ENCODE measurements at places on chromosomes 11 and 22.

GRCh38 chr11:82883853-82884252, 16.4 kb downstream of the PRCP start:
- DNase-seq = peak; percentile 13

GRCh38 chr22:28768701-28769393, 3.6 kb upstream of the CCDC117 start:
- DNase-seq = no peak

- no peak for DNase-seq
Observed at GRCh38 chr22:20203552-20204201, 52.8 kb upstream of the CCDC188 start.

- peak; percentile 82 for DNase-seq
Observed at GRCh38 chr11:63938479-63939396, at the start of gene NAA40. TSS of gene NAA40 (plus strand) at chr11:63939002. CDS start at chr11:63939097, 95 bp downstream.

- DNase-seq = peak; percentile 80
Observed at GRCh38 chr11:101555366-101555765, 28.4 kb downstream of the TRPC6 start.

DNA sequence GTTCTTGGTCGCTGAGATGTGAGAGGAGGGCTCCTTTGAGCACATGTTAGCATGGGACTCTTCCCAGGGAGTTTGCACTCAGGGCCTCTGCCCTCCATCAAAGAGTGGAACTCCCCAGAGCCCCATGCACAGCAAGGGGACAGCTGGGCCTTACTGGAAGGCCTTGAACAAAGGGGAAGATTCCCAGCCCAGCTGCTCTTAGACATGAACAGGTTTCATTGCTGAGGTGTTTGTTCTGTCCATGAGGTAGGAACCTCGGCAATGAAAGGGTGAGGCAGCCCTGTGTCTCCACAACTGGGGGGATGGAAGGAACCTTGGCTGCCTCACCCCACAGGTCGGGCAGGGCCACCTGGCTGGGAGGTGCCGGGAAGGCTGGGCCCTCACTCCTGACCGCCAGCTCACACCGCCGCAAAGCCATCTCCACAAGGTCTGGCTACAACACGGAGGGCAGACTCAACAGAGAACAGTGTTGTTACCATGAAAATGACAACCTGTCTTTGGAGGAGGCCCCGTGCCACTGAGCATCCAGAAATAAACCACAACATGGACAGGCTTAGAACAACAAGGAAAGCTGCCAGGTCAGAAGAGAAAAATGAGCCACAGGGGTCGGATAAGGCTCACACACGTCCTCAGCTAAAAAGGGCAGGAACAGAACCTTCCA, 3.2 kb downstream of the DERL3 start:
- no peak for DNase-seq

- DNase-seq = no peak
Observed at GRCh38 chr22:38415561-38416321, 39.3 kb downstream of the KCNJ4 start.

DNA sequence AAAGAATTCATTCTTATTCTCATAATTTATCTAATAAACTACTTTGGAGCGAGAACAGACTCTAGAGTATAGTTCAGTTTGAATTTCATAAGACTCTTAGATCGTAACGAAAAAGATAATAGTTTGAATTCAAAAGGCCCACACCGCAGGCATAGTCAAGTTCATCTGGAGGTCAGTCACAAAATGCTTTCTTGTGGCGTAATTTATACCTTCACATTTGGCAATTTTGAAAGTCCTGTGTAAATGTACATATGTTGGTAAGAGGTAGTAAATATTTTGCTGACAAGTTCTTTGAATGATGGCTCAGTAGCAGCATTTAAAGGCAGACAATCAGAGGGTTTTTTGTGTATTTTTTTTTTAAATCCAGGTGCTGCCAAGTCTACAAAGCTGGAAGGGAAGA, 88.1 kb downstream of the TEAD1 start:
- no peak for DNase-seq

- DNase-seq = peak; percentile 9
Observed at GRCh38 chr22:30920407-30920806, 48.2 kb downstream of the MORC2 start.

DNA sequence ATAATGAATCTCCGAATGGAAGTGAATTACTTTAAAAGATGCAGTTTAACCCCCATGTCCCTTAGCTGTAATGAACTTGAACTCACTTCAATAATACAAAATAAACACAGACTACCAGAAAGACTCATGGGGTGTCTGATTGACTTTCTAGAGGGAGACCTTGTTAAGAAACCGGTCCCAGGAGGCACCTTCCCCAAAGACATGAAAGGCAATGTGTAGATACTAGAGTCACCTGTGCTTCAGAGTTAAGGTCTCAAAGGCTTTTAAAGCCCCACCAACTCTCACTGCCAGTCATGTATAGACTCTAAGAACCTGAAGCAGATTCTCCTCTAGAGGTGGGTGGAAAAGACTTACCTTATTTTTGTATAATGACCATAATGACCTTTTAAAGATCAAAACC, at the start of gene OR8J1:
TSS of gene OR8J1 (plus strand) at position 301 of the 400 bp plus-strand sequence. CDS start 5,956 bp downstream, outside the sequence.
- DNase-seq = no peak

GRCh38 chr11:117855912-117856651, 20.4 kb downstream of the FXYD6 start:
- DNase-seq = no peak

GRCh38 chr11:3958281-3958680, 102.8 kb downstream of the STIM1 start:
- no peak for DNase-seq

- DNase-seq = peak; percentile 82
Observed at GRCh38 chr11:66408488-66409214, 12.2 kb upstream of the NPAS4 start.

- no peak for DNase-seq
Observed at GRCh38 chr11:31788085-31788484, 23.0 kb downstream of the PAX6 start.

GRCh38 chr22:45872659-45873263, 104.2 kb downstream of the WNT7B start:
- DNase-seq = no peak

DNA sequence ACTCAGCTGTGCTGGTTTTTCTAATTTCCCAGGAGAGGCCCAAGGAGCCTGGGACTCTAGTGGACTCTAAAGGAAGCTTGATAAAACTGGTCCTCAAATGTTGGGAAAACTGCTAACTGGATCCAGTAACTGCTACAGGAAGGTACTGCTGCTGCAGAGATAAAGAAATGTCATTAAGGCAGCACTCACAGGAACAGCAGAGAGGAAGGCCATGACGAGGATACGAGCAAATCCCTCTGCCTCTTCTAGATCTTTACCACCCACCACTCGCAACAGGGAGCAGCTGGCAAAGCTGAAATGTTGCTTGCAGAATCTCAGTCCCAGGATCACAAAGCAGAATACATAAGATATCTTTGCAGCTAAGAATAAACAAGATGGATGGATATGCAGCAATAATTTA, 23.5 kb downstream of the TTC28 start:
- DNase-seq = no peak

DNA sequence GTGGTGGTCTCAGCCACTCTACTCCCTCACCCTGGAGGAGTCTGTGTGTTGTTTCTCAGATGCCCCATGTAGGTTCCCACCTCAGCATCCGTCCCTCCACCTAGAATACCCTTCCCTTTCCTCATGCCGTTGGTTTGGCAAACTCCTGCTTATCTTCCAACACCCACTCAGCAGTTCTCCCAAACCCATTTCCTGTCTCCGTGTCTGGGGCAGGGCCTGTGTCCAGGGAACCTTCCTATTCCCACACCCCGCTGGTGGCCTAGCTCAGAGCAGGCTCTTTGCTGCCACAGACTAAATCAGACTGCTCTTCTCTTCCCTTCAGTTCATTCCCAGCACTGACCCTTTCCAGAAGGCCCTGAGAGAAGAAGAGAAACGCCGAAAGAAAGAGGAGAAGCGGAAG, 7.5 kb upstream of the SREBF2 start:
- DNase-seq = no peak

GRCh38 chr22:37267135-37267587, 15.1 kb upstream of the CYTH4 start:
- no peak for DNase-seq

GRCh38 chr11:71301858-71302533, 49.6 kb upstream of the SHANK2 start:
- no peak for DNase-seq

- DNase-seq = no peak
Observed at GRCh38 chr11:1459219-1459575, 27.4 kb downstream of the MOB2 start.

GRCh38 chr11:27052668-27053067, 12.1 kb downstream of the BBOX1 start:
- no peak for DNase-seq

- no peak for DNase-seq
Observed at GRCh38 chr22:25176799-25177198, 22.9 kb upstream of the CRYBB3 start.

DNA sequence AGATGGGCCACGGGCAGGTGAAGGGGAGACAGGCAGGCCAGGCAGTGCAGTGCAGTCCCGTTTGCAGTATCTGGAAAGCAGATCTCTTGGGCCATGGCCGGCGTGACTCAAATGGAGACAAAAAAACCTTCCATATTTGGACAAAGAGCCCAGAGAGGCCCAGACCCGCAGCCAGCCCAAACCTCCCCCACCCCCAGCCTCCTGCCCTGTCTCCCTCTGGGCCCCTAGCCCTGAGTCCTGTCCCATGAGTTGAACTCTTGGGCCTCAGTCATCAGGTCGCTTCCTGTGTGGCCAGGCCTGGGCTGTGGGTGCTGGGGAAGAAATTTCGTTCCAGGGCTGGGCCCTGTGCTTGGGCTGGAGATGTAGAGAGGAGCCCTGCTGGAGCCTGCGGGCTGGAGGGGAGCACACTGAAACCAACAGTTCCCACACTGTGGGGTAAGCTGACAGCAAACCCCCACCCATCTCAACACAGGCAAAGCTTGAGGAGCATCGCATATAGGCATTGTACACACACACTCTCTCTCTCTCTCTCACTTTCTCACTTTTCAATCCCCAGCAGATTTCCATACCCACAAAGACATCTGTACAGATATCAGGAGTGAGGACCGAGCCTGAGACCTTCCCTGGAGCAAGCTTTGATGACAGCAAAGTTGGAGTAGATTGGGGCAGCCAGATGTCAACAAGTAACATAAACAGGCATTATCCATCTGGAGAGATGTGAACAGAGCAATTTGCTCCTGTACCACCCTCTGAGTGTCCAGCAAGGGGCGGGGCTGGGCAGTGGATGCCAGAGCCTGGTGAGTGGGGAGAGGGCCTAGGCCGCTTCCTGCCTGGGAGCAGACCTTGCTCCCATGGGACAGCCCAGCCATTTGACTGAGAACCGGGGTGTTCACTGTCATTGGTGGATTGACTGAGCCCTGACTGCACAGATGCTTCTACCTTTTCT, 17.2 kb downstream of the ARHGEF17 start:
- DNase-seq = no peak

DNA sequence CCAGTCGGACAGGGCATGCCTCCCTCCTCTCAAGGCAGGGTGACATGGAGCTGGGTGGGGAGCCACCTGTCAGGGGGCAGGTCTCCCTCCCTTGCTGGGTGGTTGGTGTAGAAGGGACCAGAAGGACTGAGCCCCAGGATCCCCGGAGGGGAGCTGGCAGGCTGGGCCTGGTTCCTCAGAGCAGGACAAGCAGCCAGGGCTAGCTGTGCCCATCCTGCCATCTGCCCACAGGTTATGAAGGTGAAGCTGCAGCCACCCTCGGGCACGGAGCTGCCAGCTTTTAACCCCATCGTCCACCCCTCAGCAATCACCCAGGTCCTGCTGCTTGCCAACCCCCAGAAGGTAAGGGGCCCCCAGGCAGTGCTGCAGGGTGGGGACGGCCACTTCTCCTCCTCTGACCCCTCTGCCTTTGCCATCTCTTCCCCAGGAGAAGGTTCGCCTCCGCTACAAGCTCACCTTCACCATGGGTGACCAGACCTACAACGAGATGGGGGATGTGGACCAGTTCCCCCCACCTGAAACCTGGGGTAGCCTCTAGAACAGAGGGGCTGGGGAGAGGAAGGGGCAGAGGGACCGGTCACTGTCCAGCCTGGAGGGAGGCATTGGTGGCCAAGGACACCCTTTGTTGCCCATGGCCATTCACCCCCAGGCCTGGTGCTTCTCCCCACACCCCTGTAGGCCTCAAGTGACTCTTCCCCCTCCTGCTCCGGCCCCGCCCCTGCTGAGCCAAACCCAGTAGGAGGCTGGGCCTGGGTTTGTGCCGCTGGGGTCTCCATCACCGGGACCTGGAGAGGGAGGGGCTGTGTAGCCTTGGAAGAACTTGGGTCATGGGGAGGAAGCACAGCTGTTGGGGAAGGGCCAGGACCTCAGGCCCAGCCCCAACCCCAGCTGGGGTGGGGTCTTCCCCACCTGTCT, 7.0 kb upstream of the SH3BP1 start:
- DNase-seq = no peak

GRCh38 chr11:124551189-124551588, 7.7 kb upstream of the OR8B12 start:
- no peak for DNase-seq

- no peak for DNase-seq
Observed at GRCh38 chr11:61281581-61282250, 13.4 kb downstream of the VWCE start.

GRCh38 chr11:128924510-128925249, 18.0 kb downstream of the TP53AIP1 start:
- DNase-seq = no peak

DNA sequence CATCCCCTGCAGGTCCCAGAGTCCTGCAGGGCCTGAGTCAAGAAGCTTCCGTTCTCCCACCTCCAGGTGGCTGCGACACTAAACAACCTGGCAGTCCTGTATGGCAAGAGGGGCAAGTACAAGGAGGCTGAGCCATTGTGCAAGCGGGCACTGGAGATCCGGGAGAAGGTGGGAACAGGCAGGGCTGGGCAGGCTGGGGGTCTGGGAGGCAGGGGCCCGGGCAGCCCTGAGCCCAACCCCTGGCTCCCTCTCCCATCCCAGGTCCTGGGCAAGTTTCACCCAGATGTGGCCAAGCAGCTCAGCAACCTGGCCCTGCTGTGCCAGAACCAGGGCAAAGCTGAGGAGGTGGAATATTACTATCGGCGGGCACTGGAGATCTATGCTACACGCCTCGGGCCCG, 4.7 kb upstream of the RAB1B start:
- DNase-seq = no peak

DNA sequence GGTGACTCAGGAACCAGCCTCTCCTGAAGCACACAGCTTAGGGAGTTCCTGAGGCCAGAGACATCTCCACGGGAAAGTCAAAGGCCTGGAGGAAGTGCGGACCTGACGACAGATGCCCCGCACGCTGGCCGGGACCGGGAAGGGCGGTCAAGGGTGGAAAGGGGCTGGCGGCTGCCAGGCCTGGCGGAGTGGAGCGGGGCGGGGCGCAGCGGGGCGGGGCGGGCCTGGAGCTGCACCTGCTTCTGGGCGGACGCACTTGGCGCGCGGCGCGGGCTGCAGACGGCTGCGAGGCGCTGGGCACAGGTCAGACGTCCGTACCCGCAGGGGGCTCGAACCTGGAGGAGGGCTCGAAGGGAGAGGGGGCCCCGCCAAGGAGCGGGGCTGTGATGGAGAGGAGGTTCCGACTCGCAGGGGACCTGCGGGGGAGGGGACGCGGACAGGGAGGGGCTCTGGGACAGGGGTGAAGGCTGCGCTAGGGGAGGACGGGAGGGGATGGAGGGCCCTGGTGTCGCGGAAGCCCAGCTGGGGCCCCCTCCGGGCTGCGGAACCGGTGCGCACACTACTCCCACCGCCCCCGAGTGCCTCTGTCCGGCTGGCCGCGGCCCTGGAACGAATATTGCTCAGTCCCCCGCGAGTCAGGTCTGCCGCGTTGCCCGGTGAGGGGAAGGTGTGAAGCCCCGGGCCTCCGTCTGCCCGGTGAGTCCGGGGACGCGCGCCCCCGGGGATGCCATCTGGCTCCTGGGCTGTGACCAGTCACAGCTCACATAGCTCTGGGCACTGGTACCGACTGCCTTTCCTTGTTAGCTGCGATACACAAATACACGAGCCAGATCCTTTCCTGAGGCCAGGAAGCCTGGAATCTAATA, at the start of gene TMEM45B:
TSS of gene TMEM45B (plus strand) at position 253 of the 866 bp plus-strand sequence. CDS start 36,635 bp downstream, outside the sequence.
- no peak for DNase-seq
